ENCODE measurements at places on chromosomes 3 and 15.

- no peak for DNase-seq
Measured at GRCh38 chr3:120454076-120454689, 3.4 kb upstream of the FSTL1 start.

GRCh38 chr3:58036293-58037032 lies 28.2 kb downstream of the FLNB start:
- DNase-seq, result no peak

- DNase-seq, result no peak
Measured at GRCh38 chr3:110397115-110397514, 674.5 kb upstream of the NECTIN3 start.

DNA sequence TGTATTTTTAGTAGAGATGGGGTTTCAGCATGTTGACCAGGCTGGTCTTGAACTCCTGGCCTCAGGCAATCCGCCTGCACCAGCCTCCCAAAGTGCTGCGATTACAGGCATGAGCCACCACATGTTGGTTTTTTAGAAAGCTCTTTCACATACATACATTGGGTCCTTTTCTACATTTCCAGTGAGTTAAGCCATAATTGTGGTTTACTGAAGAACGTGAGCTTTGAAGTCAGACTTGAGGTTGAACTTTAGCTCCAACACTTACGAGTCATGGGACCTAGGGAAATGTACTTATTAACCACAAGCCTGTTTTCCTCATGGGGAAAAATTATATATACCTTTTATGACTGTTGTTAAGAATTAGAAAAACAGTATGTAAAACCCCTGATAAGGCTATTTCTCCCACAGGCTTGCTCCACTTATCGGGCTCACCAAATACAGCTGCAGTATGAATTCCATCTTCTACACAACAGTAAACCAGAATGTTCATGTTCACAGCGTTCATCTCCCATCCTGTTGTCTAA lies 39.0 kb downstream of the GPR160 start:
- DNase-seq, result no peak

- no peak for DNase-seq
Measured at GRCh38 chr15:90234096-90234988, at the start of gene GDPGP1. Gene GDPGP1 (plus strand): TSS chr15:90234209. CDS start chr15:90240909, 6,700 bp downstream.

DNA sequence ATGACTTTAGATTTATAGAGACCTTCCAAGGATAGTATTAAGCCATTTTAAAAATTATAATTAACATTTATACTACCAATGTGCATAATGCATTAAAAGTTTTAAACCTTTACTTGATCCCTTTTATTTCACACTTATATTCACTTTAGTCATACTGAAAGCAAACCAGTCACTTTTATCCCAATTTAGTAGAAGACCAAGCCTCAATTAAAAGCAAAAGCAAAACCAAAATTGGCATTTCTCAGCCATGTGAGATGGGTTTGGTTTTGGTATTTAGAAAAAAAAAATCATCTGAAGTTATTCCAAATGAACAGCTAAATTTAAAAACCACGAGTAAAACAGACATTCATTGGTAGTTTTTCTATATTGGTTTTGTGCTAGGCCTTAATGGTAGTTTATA lies 249.4 kb downstream of the LPP start:
- no peak for DNase-seq

DNA sequence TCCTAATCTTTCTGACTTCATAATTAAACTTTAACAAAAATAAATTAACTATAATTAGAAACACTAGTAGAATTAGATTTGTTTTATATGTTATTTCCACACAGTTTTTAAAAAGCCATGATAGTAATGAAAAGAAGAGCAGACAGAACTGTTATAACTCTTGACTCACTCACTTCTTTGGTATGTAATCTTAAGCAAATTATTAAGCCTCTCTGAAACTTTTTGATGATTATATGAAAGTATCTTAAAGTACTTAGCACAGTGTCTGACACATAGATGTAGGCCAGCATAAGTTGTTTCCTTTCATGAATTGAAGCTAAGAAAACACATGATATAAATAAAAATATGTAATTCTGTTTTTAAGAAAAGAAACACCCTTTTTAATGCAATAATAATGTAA lies 123.6 kb upstream of the MLF1 start:
- no peak for DNase-seq

DNA sequence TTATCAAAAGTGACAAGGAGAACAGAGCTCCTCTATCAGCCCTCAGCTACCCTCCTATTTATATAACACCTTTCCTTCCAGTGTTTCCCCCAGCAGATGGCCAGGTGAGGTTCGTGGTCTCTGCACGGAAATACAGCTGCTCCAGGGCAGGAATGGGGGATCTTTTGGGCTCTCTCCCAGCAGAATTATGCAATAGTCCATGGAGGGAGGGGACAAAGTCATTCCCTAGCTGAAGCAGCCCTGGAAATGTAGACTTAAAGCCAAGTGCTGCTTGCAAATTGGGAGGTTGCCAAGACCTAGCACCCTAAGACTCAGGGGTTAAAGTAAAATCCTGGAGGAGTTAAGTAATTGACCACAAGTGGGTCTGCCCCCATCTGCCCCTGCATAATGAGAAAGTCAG lies 256.3 kb downstream of the LRTM1 start:
- no peak for DNase-seq

- peak; percentile 10 for DNase-seq
Measured at GRCh38 chr3:131033480-131034080, 6.9 kb downstream of the NEK11 start.

DNA sequence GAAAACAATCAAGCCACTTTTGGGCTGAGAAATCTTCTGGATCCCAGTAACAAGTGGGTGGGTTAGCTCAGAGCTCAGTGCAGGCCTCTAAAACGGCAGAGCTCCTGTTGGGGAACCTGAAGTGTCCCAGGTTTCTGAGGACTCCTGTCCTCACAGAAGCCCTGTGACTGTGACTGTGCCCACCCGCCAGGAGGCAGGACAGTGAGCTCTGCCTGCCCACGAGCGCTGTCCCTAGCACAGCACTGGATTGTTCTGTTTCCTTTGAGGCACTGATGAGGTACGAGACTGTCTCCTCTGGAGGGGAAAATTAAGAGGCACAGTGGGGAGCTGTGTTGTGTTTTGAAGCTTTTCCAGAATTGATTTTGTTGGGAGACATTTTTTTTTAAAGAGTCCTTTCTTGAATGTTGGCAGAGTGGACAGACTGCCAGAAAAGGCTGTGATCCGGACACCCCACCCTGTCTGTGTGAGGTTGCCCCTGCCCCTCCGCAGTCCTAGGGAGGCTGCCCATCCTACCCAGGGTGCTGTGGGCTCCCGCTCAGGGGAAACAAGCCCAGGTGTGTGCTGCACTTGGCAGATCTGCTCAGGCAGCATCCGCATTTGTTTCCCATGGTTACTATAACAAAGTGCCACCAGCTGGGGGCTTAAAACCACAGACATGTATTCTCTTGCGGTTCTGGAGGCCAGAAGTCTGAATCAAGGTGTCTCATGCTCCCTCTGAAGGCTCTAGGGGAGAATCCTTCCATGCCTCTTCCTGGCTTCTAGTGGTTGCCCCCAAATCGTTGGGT lies 66.6 kb upstream of the LARS2 start:
- DNase-seq, result no peak

- DNase-seq, result no peak
Measured at GRCh38 chr15:60047701-60048100, 43.6 kb downstream of the FOXB1 start.

DNA sequence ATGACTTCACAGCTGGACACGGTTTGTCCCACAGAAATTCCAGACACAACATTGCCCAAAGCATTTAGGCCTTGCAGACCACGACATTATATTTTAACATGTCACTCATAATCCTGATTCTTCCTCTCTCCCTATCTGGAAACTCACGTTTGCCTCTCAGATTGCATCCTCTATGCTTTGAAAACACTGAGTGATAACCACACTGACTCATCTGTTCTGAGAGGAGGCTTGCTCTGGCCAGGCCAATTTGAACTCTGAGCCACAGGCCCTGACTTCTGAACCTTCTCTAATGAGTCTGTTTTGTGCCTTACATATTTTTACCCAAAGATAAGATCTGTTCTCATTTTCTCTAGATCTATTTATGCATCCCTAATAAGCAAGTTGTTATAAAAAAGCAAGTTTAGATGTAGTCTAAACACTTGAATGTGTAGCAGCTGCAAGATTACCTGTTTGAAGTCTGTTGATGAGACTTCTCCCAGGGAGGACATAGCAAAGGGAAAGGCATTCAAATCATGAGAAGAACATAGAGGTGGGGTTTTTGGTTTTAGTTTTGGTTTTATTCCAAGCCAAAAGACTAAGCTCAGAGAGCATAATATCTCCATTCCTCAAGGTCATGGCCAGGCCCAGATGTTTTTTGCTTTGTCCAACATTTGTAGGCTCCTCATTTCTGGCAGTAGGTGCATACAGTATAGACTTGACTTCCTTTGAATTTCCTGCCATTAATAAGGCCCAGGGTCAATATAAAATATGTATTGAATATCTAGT lies 234.4 kb upstream of the LRTM1 start:
- DNase-seq, result no peak

- DNase-seq, result no peak
Measured at GRCh38 chr3:115148142-115148790, 1.2 kb upstream of the ZBTB20 start.

GRCh38 chr15:52251144-52251860 lies 44.3 kb downstream of the MYO5C start:
- DNase-seq, result no peak

GRCh38 chr3:187027531-187028278 lies 97.4 kb downstream of the ST6GAL1 start:
- DNase-seq, result no peak

- DNase-seq, result no peak
Measured at GRCh38 chr3:149026718-149027117, 35.4 kb downstream of the GYG1 start.

- DNase-seq, result peak; percentile 26
Measured at GRCh38 chr3:134597390-134597970, 53.3 kb downstream of the KY start.

- DNase-seq, result no peak
Measured at GRCh38 chr15:54097019-54097418, 118.8 kb downstream of the UNC13C start.

DNA sequence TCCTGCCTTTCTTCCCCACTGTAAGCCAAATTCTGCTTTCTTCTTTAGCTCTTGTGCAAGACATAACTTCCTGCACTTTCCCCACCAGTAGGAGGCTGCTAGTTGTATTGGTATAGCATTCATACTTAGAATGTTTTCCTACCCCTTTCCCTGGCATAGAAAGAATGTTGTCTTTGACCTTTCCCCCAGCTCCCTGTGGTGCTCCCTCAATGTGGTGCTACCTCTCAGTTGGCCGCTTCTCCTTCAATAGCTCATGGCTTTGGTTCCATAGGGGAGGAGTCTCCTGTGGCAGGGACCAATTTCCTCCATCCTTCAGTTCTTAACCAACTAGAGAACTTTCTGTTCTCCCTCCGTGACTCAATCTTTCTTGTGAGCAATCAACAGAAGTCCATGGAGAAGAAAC lies 67.5 kb upstream of the AKAP13 start:
- no peak for DNase-seq

DNA sequence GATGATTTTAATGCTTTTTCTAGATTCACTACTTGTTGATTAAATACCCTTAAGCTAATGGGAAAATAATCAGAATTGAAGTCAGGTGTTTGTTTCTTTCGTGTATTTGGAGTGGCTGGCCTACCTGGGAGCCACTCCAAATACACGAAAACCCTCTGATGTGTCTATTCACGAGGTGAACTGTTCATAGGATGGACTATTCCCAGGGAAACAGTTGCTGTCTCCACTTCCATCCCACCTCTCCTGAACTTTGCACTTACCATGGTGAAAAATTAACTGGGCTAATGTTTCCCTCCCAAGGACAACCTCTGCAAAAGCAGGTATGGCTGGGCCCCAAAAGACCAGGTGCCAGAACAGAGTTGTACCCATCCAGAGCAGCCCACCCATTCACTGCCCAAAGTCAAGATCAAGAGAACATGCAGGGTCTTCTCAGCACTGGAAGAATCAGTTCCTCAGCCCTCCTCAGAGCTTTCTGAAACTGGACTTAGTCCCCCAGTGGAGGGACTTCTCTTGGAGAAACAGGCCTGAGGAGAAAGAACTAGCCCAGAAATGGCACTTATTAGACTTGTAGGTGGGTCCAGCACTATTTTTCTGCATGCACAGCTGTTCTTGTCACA lies 2.9 kb upstream of the SMAD3 start:
- no peak for DNase-seq

DNA sequence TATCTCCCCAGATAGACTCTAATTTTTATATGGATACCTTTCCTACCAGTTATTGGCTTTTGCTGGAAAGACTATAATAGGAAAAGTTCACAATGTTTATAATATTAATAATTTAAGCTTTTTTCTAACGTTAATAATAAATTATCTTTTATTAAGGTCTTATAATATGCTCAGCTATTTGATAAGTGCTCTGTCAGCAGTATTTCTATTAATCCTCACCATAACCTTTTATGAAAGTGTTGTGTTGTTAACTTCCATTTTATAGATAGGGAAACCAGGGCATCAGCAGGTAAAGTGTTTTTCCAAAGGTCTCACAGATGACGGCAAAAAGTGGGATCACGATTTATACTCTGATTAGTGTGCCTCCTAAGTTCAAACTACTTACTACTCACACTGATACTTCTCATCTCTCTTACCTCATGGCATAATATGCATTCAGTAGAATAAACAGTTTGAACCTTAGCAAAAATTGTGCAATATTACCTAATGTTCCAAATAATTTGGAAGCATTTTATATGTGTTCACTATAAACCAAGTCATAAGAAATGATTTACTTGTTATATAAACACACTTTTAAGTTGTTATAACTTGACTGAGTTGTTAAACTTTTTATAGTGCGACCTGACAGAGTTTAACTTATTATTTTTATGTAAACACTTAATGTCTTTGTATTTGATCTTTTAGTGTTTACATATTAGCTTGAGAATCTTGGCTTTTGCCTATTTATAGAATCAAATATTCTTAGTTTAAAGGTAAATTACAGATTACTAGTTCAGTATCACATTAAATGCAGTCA lies 274.9 kb upstream of the DCBLD2 start:
- DNase-seq, result no peak

DNA sequence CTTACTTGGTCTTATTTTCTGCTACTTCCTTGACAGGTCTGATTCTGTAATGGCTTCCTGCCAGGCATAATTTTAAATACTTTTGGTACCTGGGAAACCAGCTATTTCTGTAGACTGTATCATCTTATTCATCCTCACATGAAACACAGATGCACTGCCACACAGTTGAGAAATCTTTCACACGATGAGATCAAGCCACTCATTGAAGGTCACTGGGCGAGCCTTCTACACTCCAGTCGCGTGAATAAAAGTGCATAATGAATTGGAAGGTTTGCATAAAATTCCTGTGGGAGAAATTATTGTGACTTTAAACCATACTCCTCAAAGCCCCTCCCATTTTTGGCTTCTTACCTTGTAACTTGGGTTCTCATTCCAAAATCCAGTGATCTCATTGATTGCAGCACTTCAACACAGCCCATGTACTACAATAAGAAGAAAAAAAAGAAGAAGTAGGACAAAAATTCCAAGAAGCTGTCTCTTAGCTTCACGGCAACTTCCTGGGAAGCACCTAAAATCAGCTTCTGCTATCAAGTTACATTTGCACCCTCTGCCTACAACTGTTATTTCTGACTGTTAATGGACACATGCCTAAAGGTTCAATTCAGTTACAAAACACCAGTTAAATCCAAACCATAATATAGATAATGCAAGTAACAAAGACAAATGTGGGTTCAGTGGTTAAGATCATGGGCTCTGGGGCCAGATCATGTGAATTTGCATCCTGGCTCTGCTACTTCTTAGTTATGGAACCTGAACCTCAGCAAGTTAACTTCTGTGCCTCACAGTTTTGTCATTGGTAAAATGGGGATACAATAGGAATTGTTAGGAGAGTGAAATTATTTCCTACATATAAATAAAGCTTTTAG lies 39.0 kb downstream of the SHC4 start:
- DNase-seq, result no peak

All from COR-L47 (cell line).